ENCODE measurements at places on chromosomes 6 and 20.
A peak's percentile ranks its signal among the peaks of the same experiment; 100 is the strongest.

GRCh38 chr6:26105109-26105730, 18.0 kb downstream of the HFE start:
- no peak for DNase-seq

DNA sequence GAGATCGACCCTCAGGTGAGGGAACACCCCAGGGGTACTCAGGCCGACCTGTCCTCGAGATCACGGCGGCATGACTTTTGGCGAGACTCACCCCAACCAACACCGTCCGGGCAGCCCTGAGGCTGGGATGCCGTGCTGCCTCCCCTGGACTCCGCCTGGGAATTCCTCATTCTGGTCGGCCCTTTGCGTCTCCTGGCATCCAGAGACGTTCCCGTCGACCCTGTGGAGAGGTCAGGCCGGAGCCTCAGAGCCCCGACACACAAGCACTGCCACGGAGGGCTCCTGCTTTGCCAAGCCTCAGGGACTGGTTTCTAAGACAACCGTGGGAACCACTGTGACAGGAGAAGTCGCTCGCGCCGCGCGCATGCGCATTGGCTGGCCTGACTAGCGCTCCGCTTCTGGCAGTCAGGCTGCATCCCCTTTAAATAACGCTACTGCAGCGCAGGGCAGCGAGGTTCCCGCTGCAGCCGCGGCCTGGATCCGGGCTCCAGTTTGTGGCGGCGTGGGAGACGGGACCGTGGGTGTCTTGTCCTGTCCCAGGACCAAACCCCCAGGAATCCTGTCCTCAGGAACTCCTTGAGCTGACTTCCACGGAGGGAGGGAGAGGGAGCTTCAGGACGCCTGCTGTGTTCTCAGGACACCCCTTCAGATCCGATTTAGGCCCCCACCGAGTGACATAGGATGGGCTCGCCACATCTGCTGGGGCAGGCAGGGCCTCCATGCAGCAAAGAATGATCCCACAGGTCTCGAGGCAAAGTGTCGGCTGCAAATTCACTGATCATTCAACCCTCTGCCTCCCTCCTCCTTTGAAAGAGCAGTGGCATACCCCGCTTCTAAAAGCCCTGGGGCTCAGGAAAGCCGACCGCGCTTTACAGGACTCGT, 163.2 kb upstream of the ZNF337 start:
- no peak for DNase-seq

DNA sequence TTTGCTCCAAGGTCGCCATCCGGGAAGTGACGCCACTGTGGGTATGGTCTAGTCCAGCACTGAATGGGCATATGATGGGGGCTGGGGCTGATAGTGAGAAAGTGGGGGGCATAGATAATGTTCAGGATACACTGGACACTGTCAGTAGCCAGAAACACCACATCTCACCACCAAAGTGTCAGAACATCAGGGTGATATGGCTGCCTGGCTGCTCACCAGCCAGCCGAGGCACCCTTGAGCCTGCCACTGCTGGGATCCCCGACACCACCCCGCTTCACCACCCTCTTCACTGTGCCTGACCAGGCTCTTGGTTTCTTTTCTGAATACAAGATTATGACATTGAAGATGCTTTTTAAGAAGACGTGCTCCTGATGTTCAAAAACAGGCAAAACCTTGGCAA, 46.9 kb downstream of the SIRPA start:
- DNase-seq, result no peak

DNA sequence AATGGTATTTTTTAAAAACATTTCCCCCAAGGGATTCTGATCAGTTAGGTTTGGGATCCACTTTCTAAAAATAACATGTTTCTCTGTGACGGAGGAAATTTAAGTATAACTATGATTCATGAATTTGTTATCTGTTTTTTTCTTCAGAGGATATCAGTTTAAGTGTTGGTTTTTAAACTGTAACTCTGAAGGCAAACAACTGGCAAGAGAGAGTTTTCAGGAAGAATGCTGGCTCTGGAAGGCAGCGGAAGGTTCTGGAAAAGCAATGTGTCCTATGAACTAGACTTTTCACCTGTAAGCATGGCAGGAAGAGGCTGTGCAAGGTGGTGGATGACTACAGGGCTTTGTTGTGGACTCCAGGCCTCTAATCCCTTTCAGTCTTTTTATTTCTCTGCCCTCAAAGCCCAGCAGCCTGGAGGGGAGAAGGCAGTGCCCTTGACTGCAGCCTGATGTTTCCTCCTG, 153.1 kb downstream of the GMPR start:
- peak; percentile 11 for DNase-seq

DNA sequence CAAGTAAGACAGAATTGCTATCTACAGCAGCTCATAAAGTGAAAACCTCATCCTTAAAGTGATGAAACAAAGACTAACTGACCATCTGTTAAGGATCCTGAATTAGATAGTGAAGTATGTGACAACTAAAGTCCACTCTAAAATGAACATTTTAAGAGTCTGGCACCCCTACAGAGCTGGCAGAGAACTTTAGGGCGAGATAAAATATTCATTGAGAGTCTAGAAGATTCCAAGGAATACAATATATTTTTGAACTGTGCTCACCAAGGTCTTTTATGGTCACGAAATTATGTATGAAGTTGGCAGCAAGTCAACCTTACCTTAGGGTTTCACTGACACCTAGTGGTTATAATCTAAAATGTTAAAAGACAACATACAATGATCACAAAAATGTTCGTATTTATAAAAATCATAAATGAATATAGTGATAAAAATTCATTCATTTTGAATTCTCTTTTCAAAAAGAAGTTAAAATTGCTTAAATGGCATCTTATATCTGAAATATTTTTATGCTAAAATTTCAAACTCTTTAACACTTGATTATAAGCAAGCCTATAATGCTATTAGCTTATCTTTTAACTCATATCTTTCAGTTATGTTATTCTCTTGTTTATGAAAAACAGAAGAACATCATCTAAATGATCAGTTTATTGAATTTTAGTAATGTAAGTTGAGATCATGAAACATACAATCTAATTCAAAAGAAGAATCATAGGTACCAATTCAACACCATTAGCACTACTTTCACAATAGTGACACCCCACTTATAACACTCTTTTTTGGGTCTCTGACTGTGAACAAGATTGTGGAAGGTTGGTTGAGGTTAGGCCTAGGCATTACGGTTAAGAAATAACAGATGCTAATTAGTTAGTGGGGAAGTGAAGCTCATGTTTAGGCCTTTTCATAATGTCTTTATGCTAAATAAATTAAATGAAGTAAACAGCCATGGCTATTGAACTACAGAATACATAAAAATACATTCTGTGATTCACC, 27.5 kb downstream of the RSPH3 start:
- peak; percentile 43 for DNase-seq

- no peak for DNase-seq
Observed at GRCh38 chr6:14194976-14195375, 77.4 kb downstream of the CD83 start.

DNA sequence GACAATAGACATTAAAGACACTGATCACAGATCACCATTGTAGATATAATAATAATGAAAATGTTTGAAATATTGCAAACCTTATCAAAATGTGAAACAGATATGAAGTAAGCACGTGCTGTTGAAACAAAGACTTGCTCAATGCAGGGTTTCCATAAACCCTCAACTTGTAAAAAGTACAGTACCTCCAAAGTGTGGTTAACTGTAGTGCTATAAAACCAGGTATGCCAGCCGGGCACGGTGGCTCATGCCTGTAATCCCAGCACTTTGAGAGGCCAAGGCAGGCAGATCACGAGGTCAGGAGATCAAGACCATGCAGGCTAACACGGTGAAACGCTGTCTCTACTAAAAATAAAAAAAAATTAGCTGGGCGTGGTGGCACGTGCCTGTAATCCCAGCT, 96.6 kb downstream of the ZFAND3 start:
- no peak for DNase-seq

All from A172 (cell line).